ENCODE measurements at places on chromosomes 2 and 18. TPM values are rescaled to one million over a fixed set of nuclear protein-coding genes. Genes with fewer than 3 reads are reported as not detected.
A peak's percentile ranks its signal among the peaks of the same experiment; 100 is the strongest.

Gene CD207
- total RNA-seq, result not detected

Gene AGXT
- not detected for total RNA-seq

Gene VWC2L
- 0.23 TPM for total RNA-seq

Gene MLPH
- not detected for total RNA-seq

GRCh38 chr18:10135302-10135926, 221.6 kb downstream of the VAPA start:
- DNase-seq, result no peak

DNA sequence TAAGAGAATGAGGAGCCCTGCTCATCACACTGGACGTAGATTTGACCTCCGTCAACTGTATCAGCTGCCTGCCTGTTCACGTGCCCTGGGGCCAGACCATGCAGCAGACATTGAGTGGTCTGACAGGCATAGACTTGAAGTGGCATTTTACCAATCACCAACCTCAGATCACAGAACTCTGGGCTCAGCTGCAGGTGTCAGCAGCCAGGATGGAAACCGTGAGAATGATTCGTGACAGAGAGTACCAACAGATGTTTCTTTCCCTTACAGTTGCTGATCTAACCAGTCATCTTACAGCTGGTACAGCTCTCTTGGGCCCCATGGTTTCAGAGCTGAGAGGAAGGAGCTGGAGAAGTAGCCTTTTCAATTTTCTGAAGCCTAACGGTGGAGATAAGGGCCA, 148.9 kb downstream of the EN1 start:
- no peak for DNase-seq

Gene MEIS1
- total RNA-seq, result 107 TPM

- DNase-seq, result no peak
Measured at GRCh38 chr18:60500960-60501359, 128.4 kb upstream of the MC4R start.

DNA sequence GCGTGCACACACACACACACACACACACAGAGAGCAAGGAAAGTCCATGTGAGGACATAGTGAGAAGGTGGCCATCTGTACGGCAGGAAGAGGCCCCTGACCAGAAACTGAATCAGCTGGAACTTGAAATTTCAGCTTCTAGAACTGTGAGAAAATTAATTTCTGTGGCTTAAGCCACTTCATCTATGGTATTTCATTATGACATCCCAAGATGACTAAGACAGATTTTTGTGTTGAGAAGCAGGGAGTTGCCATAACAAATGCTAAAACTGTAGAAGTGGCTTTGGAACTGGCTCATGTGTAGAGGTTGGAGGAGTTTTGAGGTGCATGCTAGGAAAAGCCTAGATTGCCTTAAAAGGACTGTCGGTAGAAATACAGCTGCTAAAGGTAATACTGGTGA, 63.4 kb upstream of the ZBTB7C start:
- no peak for DNase-seq

Gene RGPD3
- total RNA-seq, result 0.14 TPM

Gene OR6B2
- total RNA-seq, result not detected

GRCh38 chr2:181104512-181105115, 124.2 kb downstream of the UBE2E3 start:
- peak; percentile 20 for DNase-seq

Gene SCYGR4
- total RNA-seq, result not detected

Gene RAB31
- 23.6 TPM for total RNA-seq

Gene SLC16A14
- total RNA-seq, result 14.2 TPM

- no peak for DNase-seq
Measured at GRCh38 chr2:29006092-29006979, 25.2 kb downstream of the TOGARAM2 start.

DNA sequence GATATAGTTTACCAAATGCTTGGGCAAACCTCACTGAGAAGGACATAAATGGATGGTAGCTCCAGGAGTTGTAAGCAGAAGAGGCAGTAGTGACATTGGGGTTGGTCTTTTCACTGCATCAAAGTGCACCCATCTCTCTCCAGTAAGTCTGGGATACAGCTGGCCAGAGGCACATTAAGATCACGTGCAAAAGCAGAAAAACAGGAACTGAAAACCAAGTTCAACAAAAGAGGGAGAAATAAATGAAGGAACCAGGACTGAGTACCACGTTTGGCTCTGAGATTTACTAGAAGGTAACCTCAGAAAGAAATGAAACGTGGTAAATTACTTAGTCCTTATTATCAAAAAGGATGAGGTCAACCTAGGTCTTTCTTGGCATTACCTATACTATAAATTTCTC, 259.2 kb downstream of the OSR1 start:
- no peak for DNase-seq

DNA sequence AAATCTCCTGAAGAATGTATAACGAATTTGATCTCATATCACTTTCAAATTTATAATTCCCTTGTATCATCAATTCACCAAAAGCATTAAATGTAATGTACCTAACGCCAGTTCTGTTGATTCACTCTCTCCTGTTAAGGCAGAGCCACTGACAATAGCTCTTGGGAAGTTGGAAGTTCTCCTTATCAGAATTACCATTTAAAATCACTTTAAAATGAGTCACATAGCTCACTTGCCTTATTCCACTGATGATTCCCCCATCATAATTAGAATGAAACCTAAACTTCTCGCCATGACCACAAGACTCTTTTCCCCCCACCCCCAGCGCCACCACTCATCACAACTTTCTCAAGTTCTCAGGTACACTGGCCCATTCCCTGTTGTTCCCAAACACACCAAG, 117.1 kb downstream of the PID1 start:
- no peak for DNase-seq

Gene VAMP8
- 1.1 TPM for total RNA-seq

DNA sequence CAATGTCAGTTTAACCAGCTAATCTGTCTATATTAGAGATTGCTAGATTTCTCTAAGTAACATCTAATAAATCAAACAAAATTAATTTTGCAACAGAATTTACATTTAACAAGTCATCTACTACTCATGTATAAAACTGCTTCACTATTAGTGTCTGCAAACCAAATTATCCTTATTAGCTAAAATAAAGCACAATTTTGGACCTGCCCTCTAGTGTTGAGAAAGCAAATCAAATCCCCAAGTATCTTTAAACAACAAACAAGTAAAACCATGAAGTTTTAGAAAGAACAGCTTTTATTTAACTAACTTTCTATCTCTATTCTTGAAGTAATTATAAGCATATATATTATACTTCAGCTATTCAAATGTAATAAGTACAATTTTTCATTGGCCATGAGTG, 113.1 kb upstream of the SP3 start:
- DNase-seq, result no peak

GRCh38 chr2:159445307-159445706, 158.8 kb upstream of the WDSUB1 start:
- DNase-seq, result no peak

DNA sequence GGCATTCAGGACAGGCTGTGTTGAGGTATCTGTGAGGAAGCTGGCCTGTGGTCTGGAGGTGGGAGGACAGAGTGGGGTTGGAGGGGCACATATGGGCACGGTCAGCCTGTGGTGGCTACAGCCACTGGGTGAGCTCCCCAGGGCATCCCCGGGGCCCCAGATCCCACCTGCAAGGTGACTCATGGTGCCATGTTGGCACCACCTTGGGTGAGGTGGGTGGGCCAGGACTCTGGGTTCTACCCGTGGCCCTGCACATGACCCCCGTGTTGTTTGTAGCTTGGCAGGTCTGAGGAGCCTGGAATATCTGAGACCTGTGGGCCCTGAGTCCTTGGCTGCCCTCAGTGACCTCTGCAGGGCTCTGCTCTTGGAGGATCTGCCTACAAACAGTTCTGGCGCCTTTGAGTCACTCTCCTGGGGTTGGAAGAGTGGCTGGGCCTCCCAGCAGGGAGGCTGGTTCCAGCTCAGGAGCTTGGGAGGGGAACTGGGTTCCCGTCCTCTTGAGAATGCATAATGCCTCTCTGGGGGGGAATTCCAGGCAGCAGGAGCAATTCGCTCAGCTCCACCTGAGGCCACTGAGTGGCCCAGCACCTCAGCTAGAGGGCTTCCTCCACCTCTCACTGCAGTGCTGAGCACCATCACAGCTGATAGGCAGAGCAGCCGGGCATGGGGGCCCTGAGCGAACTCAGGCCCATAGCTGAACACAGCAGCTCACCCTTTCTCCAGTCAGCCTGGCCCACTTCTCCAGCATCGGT, 105.1 kb downstream of the DYSF start:
- no peak for DNase-seq

Gene CCT4
- total RNA-seq, result 259 TPM

DNA sequence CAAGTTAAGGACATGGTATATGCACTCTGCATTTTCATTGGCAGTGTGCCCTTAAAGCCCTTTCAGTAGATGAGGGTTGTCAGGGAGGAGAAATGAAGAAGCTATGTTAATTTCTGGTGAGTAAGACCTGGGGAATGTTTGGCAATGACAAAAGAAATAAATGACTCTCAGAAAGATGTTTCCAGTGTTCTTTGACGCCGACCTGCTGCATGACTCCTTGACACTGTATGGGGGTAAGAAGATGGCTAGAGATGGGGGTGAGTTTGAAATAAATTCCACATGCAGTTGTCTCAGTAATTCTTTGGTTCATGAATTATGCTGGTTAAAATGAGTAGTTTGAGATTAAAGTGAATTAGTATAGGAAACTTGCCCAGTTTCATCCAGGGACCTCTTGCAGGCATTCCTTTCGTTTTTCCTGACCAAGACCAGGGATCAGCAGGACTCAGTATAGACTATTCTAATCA, 5.9 kb downstream of the CCDC121 start:
- DNase-seq, result no peak

- DNase-seq, result no peak
Measured at GRCh38 chr18:75250471-75250821, 39.8 kb downstream of the TSHZ1 start.

Gene NPAS2
- 2.6 TPM for total RNA-seq

Gene CHST10
- total RNA-seq, result 33.2 TPM

GRCh38 chr2:234983011-234983726, 31.4 kb downstream of the SH3BP4 start:
- no peak for DNase-seq

Gene MEP1B
- not detected for total RNA-seq

GRCh38 chr2:25232248-25232825, 64.0 kb upstream of the POMC start:
- DNase-seq, result no peak

Gene ZCCHC2
- total RNA-seq, result 14.7 TPM

Gene RIT2
- total RNA-seq, result not detected

DNA sequence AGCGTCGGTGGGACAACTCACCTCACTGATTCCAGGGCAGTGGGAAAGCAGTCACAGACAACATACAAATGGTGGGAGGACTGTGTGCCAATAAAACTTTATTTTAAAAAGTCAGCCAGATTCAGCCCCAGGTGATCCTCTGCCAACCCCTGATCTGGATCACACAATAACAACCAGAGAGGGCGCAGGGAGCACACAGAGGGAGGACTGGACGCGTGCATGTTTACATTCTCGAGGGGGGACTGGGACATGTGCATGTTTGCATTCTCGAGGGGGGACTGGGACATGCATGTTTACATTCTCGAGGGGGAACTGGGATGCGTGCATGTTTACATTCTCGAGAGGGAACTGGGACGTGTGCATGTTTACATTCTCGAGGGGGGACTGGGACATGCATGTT, 209.5 kb downstream of the NDUFA10 start:
- DNase-seq, result no peak

- no peak for DNase-seq
Measured at GRCh38 chr2:33491441-33492084, 15.1 kb downstream of the RASGRP3 start.

Gene DSG3
- total RNA-seq, result not detected

DNA sequence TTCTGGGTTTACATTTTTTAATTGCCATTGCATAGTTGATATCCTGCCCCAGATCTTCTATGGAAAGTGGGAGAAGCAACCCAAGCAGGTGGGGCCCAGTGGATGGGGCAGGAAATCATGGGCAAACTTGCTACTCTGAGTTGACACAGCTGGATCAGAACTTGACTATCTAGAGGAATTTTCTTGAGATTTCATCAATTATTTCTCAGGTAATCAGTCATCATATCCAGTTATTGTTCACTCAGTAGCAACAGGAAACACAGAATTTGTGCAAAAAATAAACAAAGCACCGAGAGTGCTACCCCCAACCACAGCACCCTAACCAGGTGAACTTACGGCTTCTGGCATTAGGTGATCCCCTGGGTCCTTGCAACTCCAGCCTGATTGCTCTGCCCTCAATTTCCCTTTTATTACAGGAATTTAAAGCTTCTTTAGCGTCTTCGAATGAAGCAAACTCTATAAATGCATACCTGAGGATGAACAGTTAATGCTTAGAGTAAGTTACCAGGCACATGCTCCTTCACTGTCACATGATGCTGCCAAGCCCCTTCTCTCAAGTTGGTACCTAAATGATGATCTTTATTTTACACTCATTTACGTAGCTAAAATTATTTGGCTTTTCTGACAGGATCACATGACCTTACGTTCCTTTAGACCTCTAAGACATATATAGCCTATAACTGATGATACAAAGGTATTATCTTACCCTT, 7.8 kb downstream of the NCL start:
- no peak for DNase-seq

DNA sequence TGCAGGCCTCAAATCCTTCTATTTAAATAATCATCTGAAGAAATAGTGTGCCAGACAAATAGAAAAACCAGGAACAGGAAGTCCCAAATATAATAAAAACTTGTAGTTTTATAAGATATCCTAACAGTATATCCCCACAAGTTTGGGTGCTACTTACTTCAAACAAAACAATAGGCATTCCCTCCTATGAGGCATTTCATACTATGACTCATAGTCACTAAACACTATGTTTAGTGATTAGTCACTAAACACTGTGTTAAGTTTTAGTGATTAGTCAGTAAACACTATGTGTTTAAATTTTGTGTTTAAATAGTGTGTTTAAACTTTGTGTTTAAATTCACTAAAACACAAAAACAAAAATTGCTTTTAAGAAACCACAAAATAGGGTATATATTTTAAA, 407.0 kb upstream of the CDH19 start:
- no peak for DNase-seq

- DNase-seq, result no peak
Measured at GRCh38 chr2:144366825-144367429, 153.0 kb downstream of the ZEB2 start.

DNA sequence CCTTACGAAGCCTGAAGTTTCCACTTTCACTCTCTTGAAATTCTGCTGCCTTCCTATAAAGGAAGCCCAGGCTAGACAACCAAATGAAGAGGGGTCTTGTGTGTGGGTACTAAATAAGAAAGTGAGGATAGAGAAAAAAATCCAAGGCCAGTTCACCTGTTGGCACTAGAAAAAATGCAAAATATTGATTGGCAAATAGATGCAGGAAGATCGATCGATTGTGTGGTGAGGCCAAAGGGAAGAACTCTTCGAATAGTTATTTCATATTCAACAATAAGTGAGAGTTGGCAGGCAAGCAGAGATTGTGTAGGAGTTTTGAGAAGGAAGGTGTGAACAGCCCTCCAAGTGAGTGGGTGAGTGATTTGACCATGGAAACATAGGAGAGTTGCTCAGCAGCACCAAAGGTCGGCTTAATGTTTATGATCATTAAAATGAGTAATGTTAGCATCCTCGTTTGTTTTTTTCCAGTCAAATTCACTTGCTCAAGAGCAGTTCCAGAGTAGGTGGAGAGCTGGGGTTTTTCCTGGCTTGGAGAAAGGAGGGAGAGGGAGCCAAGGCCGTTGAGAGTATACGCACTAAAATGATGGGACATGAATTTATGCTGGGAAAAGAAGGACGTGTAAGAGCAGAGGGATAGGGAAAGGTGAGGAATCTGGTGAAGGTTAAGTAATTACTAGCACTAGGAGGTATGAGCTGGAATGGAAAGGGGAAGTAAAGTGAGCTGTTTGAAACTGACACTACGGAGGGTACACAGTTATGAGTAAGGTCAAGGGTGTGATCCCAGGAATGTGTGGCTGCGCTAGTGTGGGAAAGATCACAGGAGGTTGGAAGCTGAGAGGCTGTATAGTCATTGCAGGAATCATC, 1.1 kb upstream of the NAPG start:
- DNase-seq, result no peak

- DNase-seq, result no peak
Measured at GRCh38 chr2:171703574-171704347, 16.5 kb downstream of the DYNC1I2 start.

Gene UGT1A4
- not detected for total RNA-seq

Measured in neural crest cell (in vitro differentiated cells).